DND-41 (cell line): ENCODE measurements at places on chromosomes 2 and 18.
A peak's percentile ranks its signal among the peaks of the same experiment; 100 is the strongest.

GRCh38 chr2:224417947-224418346 is 16.0 kb upstream of the FAM124B start:
- H3K36me3 ChIP-seq = no peaks in the 10 kb centered on the region
- no peak overlapping the region for H3K4me3 ChIP-seq
- no peaks in the 10 kb centered on the region for H3K4me1 ChIP-seq

- H3K4me3 ChIP-seq = no peak overlapping the region
- no peak overlapping the region for H3K27ac ChIP-seq
- no peak for DNase-seq
Observed at GRCh38 chr18:75112186-75113096, 96.5 kb downstream of the PTGR3 start.

- no peak for DNase-seq
- H3K4me1 ChIP-seq = no peaks in the 10 kb centered on the region
- H3K4me3 ChIP-seq = no peak overlapping the region
- no peaks in the 10 kb centered on the region for H3K36me3 ChIP-seq
- H3K27me3 ChIP-seq = no peaks in the 10 kb centered on the region
Observed at GRCh38 chr2:146986161-146986560, 858.7 kb upstream of the ACVR2A start.

DNA sequence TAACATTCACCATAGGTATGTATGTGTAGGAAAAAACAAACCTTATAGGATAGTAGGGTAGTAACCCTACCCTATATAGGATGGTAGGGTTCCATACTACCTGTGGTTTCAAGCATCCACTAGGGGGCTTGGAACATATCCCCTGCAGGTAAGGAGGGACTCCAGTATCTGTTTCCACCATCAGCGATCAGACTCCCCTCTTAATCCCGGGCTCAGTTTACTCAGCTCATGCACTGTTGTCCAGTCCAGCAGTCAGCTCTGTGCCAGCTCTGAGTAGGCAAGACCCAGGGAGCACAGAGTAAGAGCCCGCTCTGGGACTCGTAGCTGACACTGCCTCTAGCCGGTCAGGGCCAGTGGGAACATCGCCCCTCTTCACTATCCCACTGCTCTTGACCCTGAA is 61.7 kb downstream of the MEX3C start:
- H3K27me3 ChIP-seq = no peaks in the 10 kb centered on the region
- H3K4me1 ChIP-seq = no peaks in the 10 kb centered on the region
- H3K4me3 ChIP-seq = no peak overlapping the region
- DNase-seq = no peak
- H3K36me3 ChIP-seq = no peaks in the 10 kb centered on the region

DNA sequence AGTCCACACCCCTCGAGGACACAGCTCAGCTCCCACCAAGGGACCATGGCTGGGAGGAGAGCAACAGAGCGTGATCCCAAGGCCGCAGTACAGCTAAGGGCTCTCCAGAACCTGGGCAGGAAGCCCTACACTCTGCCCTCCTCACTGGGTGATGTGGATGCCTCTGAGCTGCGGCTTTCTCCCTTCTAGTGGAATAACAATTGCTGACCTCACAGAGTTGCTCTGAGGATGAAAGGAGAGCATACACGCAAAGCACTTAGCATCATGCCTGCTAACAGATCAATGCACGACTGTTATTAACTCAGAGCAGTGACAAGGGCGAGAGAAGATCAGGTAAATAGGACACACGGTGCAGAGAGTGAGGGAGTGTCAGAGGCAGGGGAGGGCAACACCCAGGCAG is 74.2 kb downstream of the ZFP36L2 start:
- no peaks in the 10 kb centered on the region for H3K36me3 ChIP-seq
- no peak for DNase-seq
- H3K27me3 ChIP-seq = no peaks in the 10 kb centered on the region
- H3K27ac ChIP-seq = peak overlapping the region; percentile 55
- peaks cover 21% of the 10 kb centered on the region for H3K4me1 ChIP-seq
- no peak overlapping the region for H3K4me3 ChIP-seq

DNA sequence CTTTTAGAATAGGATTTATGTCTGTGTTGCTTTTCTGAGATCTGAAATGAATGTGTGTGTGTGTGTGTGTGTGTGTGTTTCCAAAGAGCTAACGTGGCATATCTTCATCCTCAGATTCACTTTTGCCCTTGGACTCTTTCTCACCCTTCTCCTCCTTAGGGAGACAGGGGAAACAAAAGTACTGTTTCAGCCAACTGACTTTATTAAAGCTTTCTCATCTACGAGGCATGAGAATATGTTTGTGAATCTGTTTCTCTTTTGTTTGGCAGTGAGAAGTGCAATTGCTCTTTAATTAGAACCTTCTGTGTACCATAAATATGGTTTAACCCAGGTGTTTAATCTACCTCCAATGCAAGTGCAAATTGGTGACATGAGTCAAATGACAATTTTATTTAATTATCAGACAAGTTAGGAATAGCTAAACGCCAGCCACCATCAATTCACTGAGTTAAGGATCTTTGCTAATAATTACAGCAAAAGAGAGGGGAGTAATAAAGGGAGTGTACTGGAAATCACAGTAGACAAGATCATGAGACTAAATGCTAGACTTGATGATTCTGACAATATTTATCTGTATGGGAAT is 186.4 kb upstream of the COL3A1 start:
- H3K27me3 ChIP-seq = no peaks in the 10 kb centered on the region
- H3K4me1 ChIP-seq = no peaks in the 10 kb centered on the region
- no peak for DNase-seq
- no peak overlapping the region for H3K4me3 ChIP-seq

DNA sequence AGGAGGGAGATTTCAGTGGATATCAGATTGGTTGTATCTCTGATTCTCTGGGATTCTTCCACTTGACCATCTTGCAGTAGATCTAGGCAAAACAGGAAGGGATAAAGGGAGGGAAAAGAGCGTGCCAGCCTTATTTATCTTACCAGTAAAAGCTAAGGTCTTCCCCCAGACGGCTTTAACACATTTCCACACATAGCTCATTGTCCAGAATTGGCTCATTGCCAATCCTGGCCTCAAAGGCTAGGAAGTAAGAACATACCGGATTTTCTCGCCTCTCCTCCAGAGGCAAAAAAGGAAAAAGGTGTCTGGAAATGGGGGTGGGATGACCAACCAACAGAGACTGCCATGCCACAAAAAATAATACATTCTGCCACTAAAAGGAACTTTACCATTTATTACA is 411.6 kb upstream of the NRP2 start:
- no peak for DNase-seq
- no peaks in the 10 kb centered on the region for H3K27me3 ChIP-seq
- H3K27ac ChIP-seq = no peak overlapping the region
- H3K4me1 ChIP-seq = no peaks in the 10 kb centered on the region
- H3K4me3 ChIP-seq = no peak overlapping the region
- H3K36me3 ChIP-seq = no peaks in the 10 kb centered on the region

GRCh38 chr2:9519250-9519649 is 36.4 kb downstream of the ADAM17 start:
- peaks cover 70% of the 10 kb centered on the region for H3K36me3 ChIP-seq
- no peaks in the 10 kb centered on the region for H3K27me3 ChIP-seq
- no peak overlapping the region for H3K4me3 ChIP-seq
- no peak for DNase-seq
- no peaks in the 10 kb centered on the region for H3K4me1 ChIP-seq

DNA sequence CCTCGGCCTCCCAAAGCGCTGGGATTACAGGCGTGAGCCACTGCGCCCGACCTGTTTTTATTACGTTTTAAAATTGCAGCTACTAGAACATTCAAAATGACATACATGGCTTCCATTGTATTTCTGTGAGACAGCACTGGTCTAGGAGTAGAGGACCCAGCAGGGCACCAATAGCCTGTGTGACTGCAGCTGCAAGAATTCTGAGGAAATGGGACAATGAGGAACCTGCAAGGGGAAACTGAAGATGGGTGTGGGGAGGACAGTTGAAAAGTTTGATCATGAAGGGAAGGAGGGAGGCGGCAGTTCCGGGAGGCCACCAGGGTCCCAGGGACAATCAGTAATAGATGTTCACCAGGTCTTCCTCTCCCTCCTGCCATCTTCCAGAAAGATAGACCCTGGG is 13.9 kb upstream of the DNPEP start:
- no peak overlapping the region for H3K27ac ChIP-seq
- H3K27me3 ChIP-seq = peaks cover 3% of the 10 kb centered on the region
- DNase-seq = no peak
- H3K36me3 ChIP-seq = no peaks in the 10 kb centered on the region

- no peak overlapping the region for H3K27ac ChIP-seq
- no peak for DNase-seq
- H3K4me1 ChIP-seq = no peaks in the 10 kb centered on the region
- H3K36me3 ChIP-seq = no peaks in the 10 kb centered on the region
- peaks cover 4% of the 10 kb centered on the region for H3K27me3 ChIP-seq
Observed at GRCh38 chr2:71962911-71963694, 184.6 kb downstream of the CYP26B1 start.

DNA sequence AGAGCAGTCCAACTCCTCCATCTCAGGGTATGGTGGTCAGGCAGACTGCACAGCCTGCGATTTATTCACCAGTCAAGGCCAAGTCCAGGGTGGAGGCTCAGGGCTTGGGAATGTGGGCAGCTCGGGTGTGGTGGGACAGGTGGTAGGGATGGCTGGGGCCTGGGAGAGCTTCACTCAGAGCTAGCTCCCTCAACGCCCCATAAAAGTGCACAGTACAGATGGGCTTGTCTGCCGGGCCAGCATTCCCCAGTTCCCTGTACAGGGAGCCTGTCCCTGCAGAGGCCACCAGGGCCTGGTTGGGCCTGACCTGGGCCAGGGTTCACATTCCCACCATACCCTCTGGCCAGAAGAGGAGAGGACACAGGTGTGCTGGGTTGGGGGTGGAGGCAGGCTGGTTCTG is 49.2 kb upstream of the OTOS start:
- DNase-seq = no peak
- peaks cover 8% of the 10 kb centered on the region for H3K27me3 ChIP-seq
- no peak overlapping the region for H3K4me3 ChIP-seq
- H3K27ac ChIP-seq = no peak overlapping the region

DNA sequence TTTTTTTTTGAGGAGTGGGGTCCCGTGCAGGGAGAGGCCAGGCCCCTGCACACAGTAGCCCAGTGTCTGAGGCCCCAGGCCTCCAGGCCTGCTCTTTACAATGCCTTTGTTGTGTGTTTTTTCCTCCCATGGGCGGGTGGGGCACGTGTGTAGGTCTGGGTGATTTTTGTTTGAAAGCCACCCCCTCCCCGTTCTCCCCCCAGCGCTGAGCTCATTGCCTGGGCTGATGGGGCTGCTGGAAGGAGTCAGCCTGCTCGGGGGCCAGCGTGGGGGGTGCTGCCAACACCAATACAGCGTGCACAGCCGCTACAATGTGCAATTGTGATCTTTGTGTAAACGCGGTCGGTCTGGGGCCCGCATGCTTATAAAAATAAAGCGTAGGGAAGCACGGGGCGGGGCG is 142.7 kb downstream of the DYSF start:
- no peaks in the 10 kb centered on the region for H3K4me1 ChIP-seq
- no peak overlapping the region for H3K27ac ChIP-seq
- no peak overlapping the region for H3K4me3 ChIP-seq

DNA sequence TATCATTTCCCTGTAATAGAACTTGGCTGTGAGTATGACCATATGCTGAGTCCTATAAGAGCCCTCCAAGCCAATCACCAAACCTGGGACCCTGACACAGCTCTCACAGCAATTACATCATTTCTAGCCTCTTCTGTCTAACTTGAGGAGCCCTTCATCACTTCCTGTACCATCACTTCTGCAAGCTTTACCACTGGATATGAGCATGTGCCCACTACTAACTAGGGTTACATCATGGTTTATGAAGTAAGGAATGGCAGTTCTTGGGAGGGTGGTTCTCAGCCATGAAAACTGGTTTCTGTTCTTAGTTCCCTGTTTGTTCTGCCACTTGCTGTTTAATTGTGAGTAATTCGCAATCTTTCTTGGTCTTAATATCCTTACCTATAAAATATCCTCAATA is 31.0 kb upstream of the EPB41L3 start:
- no peak overlapping the region for H3K4me3 ChIP-seq
- no peaks in the 10 kb centered on the region for H3K36me3 ChIP-seq
- DNase-seq = no peak
- no peaks in the 10 kb centered on the region for H3K4me1 ChIP-seq
- no peaks in the 10 kb centered on the region for H3K27me3 ChIP-seq

DNA sequence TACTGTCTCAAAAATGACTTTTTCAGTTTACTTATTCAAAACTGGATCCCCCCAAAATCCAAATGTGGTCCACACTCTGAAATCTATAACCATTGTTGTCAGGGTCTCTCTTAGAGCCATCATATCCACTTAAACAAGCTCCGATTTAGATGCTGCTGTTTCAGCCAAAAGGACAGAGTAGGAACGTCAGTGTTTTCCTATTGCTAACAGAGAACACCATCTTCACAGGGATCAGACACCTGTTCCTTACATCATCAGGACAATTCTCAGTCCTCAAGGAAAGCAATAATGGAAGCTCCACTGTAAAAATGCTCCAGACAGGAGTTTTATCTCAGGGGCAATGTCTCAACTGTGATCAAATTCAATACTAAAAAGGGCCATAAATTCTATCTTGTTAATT is 155.4 kb downstream of the STK39 start:
- peaks cover 12% of the 10 kb centered on the region for H3K4me1 ChIP-seq
- DNase-seq = no peak
- no peaks in the 10 kb centered on the region for H3K36me3 ChIP-seq
- H3K27me3 ChIP-seq = no peaks in the 10 kb centered on the region
- no peak overlapping the region for H3K4me3 ChIP-seq

DNA sequence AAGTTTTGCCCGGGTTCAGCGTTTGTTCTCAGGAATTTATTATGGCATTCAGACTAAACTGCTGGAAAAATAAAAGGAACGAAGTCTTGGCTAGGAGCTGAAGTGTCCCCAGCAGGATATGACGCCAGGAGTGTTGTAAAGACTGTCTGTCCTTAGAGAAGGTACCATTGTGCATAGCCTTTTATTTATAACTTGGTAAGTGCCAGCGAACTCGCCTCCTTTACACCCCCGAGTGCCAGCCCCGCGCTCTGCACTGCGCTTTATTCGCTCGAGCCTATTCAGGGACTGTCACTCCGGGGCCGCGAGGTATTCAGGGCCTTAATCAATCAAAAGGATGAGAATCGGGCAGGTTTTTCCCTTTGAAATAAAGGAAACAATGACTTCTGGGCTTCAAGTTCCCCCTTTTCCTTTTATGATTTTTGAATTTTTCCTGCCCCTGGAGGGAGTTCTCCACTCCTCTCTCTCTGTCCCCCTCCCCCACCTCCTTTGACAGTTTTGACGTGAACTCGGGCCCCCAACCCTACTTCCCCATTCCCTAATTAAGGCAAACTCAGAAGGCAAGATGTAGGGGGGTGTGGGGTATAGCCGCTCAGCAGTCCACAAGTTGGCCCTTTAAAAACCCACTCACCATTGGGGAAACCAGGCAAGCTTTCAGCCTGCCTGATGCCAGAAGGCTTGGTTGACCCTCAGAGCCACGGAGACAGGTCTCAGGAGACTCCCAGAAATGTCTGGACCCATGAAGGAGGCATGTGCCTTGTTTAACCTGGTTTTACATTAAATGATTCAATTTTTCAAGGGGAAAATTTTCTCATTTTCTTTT is 1.3 kb upstream of the PAX3 start:
- no peak overlapping the region for H3K4me3 ChIP-seq
- no peak overlapping the region for H3K27ac ChIP-seq
- no peaks in the 10 kb centered on the region for H3K36me3 ChIP-seq
- H3K27me3 ChIP-seq = peaks cover 2% of the 10 kb centered on the region
